DMS79 (cell line): ENCODE measurements at places on chromosomes 6 and 20.

DNA sequence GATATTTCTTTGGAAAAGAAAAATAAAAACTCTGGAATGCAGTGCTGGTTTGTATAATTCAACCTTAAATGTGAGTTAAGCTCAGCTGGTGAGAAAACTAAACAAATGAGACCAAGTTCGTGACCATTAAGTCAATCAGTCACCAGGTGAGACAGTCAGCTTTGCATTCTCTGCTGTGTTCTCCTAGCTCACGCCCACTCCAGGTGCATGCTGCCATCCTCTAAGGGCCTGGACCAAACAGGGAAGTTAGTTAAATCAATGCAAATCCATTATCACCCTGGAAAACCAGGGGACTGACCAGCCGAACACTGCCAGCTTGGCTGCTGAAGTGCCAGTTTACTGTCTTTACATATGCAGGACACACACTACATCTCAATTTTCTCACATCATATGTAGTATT, 7.2 kb downstream of the TPBG start:
- no peak for DNase-seq

DNA sequence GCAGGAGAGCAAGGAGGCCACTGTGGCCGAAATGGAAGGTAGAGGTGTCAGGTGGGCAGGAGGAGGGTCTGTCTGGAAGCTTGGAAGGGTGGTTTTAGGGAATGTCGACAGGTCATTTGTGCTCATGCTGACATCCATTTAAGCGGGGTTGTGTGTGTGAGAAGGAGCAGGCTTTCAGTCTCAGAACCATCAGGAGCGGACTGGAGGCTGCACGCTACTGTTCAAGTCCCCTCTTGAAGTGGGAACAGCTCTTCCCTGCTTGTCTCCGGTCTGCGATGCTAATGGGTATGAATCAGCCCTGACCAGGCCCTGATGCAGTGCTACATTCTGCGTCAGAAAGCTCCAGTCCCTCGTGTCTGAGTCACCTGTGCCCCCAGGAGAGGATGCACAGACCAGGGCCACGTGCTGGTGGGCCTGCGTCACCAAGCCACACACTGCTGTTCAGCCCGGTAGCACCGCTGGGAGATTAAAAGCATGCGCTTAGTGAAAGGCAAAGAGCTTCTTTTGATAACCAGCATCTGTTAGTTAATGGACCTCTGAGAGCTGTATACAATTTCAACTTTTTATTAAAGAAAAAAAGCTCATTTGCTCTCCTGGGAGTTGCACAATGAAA, 58.0 kb downstream of the APCDD1L start:
- DNase-seq = peak; percentile 55

DNA sequence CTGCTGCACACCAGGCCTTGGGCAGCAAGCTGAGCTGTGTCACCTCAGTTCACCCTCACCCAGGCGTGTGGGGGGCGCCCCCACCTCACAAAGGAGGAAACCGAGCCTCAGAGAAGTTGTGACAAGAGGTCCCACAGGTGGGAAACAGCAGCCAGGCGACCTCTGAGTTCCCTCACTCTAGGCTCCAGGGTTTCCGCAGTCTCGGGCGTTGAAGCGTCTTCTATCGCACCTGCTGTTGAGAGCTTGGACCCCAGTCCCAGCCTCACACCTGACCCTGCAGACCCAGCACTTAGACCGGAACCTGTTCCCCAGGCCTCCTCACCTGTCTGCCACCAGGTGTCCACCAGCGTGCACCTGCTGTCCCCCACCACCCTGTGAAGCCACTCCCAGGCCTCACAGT, 22.3 kb upstream of the APMAP start:
- DNase-seq = no peak

GRCh38 chr20:11376420-11376819, 541.3 kb upstream of the BTBD3 start:
- no peak for DNase-seq

GRCh38 chr6:163309491-163310026, 105.0 kb upstream of the QKI start:
- DNase-seq = no peak

GRCh38 chr6:27752038-27752885, 159.9 kb downstream of the OR2B2 start:
- DNase-seq = peak; percentile 9

DNA sequence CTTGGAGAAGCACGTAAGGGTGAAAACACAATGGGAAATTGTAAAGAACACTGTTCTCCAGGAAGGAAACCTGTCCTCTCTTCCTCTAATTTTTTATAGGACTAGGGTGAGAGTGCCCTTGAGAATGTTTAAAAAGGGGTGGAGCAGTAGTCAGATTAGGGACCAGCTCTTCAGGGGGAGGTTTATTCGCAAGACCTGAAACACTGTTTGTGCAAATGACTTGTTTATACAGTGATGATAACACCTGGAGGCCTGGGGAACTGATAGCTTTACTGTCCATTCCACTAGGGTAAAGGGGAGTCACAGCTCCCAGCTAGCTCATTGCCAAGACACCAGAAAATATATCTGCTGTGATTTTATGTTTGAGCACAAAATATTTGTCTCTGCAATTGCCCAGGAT, 8.1 kb upstream of the FUT9 start:
- DNase-seq = no peak

DNA sequence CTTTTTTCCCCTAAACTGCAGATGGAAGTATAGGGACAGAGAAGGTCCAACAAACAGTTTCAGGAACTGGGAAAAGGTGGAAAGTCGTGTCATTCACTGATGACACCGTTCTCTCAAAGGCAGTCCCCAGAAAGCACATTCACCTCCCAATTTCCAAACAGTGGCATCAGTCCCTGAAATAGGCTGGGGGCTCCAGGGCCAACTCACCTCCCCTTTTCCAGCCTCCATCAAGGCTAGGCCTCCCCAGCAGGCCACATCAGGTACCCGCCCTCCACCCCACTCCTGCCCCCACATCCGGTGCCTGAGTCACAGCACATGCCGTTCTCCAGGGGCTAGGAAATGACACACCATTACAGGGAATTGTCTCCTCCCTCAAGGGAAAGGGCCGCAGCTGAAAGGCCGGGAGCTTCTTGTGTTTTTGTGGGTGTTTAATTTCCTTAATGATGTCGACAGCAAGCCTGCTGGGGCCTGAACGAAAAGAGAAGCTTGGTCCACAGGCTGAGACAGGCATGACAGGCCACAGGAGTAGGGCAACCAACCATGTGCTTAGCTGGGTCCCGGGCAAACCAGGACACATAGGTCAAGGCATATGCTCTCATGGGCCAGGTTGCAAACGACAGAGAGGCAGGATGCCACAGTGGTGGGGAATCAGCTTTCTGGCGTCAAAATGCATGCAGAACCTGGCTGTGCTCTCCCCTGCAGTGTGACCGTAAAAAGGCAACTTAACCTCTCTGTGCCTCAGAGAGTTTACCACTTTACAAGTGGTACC, 39.2 kb downstream of the ZMYND8 start:
- DNase-seq = no peak

- DNase-seq = no peak
Measured at GRCh38 chr20:44582311-44583025, at the start of gene PKIG. Gene PKIG, plus strand, starts transcription at chr20:44582579. Its CDS starts 31,978 bp downstream, at chr20:44614557.

- DNase-seq = no peak
Measured at GRCh38 chr6:72832271-72832670, 210.4 kb downstream of the KCNQ5 start.

DNA sequence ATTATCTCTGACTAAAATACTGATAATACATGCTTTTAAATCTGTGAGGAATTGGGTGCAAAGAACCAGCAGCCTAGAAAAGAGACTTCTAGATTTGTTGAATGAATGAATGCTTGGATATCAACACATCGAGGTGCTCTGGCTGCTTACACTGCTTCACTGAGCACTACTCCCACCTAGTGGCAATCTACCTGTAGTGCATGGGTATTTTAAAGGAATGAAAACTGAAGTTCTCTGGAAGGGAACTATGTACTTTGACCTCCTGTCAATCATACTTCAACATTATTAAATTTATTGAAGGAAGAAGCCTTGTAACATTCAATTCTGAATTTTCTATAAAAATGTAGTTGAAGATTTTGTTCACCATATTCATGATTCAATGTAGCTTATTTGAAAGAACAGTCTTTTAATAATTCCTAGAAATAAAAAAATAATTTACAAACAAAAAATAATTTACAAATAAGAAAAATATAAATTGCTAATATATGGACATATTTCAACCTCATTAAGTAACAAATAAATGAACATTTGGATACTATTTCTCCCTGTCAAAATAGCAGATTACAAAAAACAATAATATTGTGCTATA, 111.2 kb upstream of the MMS22L start:
- DNase-seq = no peak

DNA sequence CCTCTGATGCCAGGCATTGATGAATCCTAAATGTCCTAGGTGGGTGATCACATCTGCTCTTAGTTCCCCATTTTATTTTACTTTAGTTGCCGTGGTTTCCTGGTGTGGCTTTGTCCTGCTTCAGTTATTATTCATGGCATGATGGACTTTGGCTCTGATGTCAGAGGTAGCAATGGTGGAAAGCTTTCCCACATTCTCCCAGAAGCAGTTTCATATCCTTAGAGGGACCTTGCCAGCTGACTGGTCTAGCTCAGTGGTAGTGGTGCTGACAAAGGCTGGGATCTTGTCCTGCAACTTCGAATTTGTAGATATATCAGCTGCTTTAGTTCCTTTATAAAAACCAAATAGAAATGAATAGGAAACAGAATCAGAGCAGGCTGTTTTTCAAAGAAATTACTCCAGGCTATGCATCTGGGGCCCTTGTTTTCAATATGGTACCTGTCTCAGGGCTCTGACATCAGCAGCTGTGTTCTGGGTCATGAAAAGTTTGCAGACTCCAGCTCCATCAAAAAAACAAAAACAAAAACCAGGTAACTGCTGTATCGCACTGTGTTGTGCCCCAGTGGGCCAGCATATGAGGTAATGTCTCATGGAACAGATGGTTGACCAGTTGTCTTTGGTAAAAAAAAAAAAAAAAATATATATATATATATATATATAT, 133.7 kb downstream of the PLCB4 start:
- DNase-seq = no peak

DNA sequence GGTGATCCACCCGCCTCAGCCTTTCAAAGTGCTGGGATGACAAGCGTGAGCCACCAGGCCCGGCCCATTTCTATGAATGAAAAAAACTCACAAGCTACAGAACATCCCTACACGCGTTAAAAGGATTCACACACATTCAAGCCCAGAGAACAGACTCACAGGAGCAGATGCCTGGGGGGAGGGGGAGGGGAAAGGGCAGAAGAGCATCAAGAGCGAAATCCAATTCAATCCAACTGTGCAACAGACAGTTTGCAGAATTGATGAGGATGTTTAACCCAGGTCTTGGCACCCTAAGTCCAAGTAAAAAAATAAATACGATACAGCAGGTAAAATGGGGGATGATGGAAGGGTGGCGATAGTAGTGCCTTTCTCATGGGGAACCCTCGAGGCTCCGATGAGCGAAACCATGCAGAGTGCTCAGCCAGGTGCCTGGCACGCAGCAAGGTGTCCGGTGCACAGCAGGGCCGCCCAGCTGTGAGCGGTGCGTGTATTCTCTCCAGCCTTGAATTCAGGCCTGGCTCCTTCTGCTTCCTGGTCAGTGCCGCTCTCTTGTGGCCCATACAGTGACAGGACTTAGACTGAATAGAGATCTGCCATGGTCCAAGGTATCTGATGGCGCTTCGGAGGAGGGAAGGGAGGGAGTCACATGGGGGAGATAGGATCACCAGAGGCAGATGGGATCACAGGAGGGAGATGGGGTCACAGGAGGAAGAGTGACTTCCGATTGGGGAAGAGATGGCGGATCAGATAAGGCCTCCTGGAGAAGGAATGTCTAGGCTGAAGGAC, 35.4 kb upstream of the ANGPT4 start:
- no peak for DNase-seq

- DNase-seq = no peak
Measured at GRCh38 chr20:36462440-36463211, 78.7 kb upstream of the MYL9 start.

- DNase-seq = no peak
Measured at GRCh38 chr6:119557239-119557638, 207.7 kb upstream of the MAN1A1 start.

- no peak for DNase-seq
Measured at GRCh38 chr20:16526433-16527380, 46.5 kb downstream of the KIF16B start.

DNA sequence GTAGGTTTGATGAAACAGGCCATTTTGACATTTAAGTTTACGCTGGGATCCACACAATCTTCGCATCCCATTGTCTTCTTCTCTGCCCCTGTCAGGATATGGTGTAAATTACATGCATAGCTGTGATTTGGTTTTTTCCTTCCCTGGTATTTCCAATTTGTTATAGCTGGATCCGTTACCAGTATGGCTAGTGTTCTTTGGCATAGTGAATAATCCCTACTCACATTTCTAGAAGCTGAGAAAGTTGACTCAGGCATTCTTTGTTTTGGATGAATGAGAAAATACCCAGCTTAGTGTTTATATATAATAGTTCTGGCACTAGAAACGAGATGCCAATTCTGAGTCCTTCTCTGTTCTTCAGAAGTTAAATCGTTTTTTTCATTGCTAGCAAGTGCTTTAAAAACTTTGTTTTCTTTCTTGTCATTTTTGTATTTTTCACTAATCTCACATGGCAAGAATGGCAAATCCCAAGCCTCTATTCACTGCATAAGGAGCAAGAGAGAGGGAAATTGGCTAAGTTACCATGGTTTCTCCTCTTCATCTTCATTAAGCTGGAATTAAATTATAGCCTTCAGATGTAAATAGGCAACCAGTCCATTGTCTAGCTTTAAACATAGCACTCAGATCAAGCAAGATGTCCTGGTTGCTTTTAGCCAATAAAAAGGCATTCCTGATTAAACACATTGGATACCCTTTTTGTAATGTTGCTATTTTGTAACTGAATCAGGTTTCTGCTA, 91.9 kb upstream of the LAMP5 start:
- DNase-seq = no peak

DNA sequence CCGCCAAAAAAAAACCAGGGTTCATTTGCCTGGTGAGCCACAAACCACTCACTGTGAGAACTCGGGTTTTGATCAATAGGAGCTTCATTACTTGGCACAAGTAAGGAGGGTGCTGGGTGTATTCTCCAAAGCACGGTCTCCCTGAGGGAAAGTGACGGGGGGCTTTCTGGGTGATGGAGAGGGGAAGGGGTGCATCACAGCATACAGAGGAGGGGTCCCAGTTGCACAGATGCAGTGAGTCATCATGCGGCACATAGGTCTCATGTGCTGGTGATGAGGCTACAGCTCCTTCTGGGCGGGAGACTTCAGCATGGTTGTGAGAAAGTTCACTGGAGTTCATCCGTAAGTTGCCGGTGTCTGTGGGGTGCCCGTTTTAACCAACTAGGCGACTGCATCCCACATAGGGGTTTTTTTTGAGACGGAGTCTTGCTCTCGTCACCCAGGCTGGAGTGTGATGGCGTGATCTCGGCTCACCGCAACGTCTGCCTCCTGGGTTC, 36.2 kb downstream of the SUN5 start:
- DNase-seq = no peak

GRCh38 chr6:127481111-127481510, 21.9 kb upstream of the KIAA0408 start:
- DNase-seq = no peak

- no peak for DNase-seq
Measured at GRCh38 chr6:72913797-72914196, 291.9 kb downstream of the KCNQ5 start.

DNA sequence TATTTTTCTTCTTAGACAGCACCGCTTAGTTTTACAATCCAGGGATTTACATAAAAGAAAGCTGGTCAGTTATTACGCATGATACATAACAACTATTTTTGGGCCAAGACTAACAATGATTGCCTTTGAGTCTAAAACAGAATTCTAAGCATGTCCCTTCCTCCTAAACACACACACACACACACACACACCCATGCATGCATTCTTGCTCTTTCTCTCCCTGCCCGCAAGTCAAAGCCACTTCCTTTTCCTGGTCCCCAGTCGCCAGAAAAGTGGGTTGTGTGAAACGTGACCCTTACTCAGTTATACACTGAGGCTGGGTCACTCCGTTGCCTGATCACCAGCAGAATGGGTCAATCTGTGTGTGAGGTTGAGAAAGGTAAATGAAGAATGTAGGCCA, 31.4 kb downstream of the FYN start:
- no peak for DNase-seq
